Upper lobe of right lung (tissue), 1 donor: ENCODE measurements at places on chromosomes 12 and 14.

- DNase-seq = no peak
Measured at GRCh38 chr12:71315328-71315985, 124.1 kb upstream of the LGR5 start.

- no peak for DNase-seq
Measured at GRCh38 chr12:109044241-109044640, 8.1 kb upstream of the USP30 start.

GRCh38 chr12:23096321-23096720, 471.4 kb downstream of the ETNK1 start:
- no peak for DNase-seq

- DNase-seq = no peak
Measured at GRCh38 chr12:12353276-12353675, 3.2 kb upstream of the MANSC1 start.

GRCh38 chr12:52903285-52903854, 1.5 kb downstream of the KRT8 start:
- peak; percentile 91 for DNase-seq

GRCh38 chr12:29398495-29398894, 17.5 kb upstream of the ERGIC2 start:
- no peak for DNase-seq

- DNase-seq = no peak
Measured at GRCh38 chr14:73943083-73943482, 6.8 kb downstream of the FAM161B start.

DNA sequence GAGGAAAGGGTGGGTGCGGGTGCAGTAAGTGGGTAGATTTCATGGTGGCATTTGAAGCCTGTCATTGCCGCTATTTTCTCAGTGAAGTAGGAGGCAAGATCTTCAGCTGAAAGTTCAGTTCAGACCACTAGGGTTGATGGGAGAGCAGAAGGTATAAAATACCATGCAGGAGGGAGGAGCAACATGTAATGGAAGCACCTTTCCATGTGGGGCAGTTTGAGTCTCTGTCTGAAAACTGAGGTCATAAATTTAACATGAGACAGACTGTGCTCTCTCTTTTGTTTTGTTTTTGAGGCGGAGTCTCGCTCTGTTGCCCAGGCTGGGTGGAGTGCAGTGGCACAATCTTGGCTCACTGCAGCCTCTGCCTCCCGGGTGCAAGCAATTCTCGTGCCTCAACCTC, 22.7 kb downstream of the LRRC74A start:
- no peak for DNase-seq

DNA sequence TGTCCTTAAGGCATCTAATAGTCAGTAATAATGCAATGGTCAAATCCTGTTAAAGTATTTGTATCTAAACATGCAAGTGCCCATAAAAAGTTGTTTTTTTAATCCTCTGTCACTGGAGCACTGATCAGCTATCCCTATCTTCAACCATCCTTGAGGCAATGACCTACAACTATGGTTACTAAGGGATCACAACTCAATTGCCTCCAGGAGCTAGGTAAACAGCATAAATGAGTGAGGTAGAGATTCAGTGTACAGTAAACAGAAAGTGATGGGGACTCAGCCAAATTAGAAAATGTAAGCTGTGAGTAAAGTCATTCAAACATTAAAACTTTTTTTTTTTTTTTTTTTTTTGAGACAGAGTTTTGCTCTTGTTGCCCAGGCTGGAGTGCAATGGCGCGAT, 18.6 kb downstream of the SPPL3 start:
- DNase-seq = no peak

GRCh38 chr12:6831450-6831995, 3.3 kb downstream of the P3H3 start:
- no peak for DNase-seq

- no peak for DNase-seq
Measured at GRCh38 chr14:64062381-64063115, 209.7 kb downstream of the SYNE2 start.

GRCh38 chr12:90679674-90680073, 275.3 kb downstream of the CCER1 start:
- no peak for DNase-seq

GRCh38 chr12:88207921-88208620, 66.0 kb downstream of the TMTC3 start:
- no peak for DNase-seq

DNA sequence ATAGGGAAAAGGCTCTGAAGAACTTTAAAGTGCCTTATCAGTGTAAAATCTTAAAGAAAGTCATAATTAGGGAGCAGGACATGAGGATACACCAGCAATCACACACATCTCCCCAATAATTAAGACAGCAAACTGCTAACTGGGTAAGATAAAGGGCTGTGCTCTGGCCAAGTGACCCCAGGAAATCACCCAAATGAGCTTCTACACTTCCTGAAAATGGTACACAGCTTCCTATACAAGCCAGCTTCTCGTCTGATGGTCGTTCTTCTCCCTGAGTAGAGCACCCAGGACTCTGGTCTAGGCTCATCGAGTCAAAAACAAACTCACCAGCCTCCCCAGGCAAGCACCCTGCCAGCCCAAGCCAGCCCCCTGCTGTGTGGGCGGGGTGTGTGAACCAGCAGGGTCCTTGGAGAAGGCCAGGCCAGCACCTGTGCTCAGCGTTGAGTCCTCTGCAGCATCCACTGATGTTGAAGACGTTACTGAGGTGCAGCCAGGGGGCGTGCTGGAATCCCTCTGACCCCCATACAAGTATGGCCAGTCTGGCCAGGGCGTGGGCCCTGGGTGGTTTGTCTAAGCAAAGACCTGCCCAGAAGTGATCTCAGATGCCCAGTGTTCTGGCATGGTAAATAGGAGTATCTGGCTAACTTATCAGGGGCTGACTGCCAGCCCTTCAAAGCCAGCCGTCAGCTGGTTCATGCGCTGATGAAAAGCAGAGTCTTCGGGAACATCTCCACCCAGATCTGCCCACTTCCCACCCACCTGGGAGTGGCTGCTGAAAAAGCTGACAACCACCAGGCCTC, 41.4 kb downstream of the ACTN1 start:
- DNase-seq = no peak

DNA sequence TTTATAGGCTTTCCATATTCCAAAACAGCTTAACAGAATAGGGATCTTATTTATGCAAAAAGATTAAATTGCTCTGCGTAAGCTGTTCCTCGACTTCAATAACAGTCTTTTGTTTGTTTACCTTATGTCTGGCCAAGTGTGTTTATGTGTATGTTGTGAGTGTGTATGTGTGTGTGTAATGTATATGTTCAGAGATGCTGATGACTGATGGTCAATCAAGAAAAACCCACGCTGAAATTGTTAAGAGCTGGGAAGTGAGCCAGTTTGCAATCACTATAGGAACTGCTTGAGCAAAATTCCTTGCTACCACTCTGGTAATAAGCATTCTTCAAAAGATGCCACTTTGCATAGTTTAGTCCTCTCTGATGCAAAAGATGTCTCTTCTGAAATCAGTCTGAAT, 59.6 kb downstream of the PRKD1 start:
- no peak for DNase-seq
